Endothelial cell (in vitro differentiated cells): ENCODE measurements at places on chromosomes 1 and 21.

GRCh38 chr1:215007880-215008279 is 74.7 kb upstream of the KCNK2 start:
- no peak for DNase-seq

DNA sequence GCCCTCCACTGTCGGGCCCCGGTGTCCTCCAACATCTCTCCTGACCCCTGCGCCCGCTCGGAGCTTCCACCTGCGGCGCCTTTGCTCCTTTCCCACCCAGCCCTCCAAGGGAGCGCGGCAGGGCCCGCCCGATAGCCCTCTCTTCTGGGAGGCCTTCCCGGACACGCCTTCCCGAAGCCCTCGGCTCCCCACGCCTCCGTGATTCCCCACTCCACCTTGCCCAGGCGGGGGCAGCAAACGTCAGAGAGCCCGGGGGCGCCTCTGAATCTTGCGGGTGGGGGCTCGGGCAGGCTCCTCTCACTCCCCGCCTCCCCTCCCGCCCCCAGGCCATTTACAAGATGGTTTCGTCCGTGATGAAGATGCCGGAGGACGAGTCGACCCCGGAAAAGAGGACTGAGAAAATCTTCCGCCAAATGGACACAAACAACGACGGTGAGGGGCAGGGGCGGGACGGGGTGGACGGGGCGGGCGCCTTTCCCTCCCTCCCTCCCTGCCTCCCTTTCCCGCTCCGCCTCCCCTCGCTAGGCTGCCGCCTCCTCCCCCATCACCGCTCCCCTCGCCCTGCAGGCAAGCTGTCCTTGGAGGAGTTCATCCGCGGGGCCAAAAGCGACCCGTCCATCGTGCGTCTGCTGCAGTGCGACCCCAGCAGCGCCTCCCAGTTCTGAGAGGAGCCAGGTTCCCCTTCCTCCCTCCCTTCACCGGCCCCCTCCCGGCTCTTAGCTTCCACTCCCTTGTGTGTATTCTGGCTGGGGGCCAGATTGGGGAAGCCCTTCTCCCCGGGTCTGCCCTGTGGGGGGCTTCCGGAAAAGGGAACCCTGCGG is 7.1 kb downstream of the HPCA start:
- no peak for DNase-seq

- no peak for DNase-seq
Measured at GRCh38 chr1:170665629-170666028, 1.7 kb downstream of the PRRX1 start.

- DNase-seq, result no peak
Measured at GRCh38 chr1:215717677-215718426, 150.7 kb downstream of the KCTD3 start.

DNA sequence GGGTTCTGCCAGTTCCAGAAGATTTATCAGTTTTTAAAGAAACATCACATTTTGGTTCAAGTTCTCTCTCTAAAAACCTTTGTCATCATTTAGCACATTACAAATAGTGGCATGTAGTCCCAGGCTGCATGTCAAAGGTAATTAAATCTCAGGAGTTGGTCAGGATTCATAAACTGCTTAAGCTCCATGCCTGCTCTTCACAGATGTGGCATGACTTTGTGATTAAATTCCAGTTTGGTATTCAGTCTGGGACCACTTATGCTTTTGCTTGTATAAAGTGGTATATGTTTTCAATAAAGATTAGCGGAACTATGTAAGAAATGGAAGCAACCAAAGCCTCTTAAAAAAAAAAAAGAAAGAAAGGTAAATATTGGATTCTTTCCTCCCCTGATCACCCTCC is 408.0 kb downstream of the DISC1 start:
- no peak for DNase-seq
